ENCODE measurements at places on chromosomes 3 and 15.

GRCh38 chr3:165406425-165406824 is 210.2 kb upstream of the SLITRK3 start:
- no peak for DNase-seq

- no peak for DNase-seq
These were observed 53.4 kb upstream of the PRICKLE2 start for GRCh38 chr3:64278625-64279024.

- no peak for DNase-seq
These were observed 763.4 kb upstream of the GRM7 start for GRCh38 chr3:6097556-6097955.

GRCh38 chr3:141413801-141414689 is 45.7 kb downstream of the ZBTB38 start:
- DNase-seq: no peak

DNA sequence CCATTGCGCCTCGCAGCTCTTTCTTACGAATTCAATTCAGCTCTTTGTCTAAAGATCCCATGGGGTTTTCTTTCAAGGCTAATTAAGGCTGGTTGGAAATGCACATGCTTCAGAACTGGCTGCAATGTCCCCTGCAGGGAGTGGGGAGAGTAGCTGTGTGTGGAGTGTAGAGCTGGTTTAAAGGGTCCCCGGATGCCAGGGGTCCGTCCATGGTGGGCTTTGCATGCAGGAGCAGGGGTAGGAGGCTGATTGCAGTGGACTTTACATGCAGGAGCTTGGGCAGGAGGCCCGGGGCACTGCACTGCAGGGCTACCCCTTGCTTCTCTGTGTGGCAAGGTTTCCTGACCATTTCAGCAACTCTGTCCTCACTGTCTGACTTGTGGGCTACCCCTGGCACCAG is 261.6 kb upstream of the LYSMD4 start:
- DNase-seq: no peak

All from RPMI8226 (cell line).